Stimulated activated CD4-positive, alpha-beta T cell treated with anti-CD3 and anti-CD28 coated beads, TNF-alpha, amount 100 ng/mL, for 4 hours (primary cell): ENCODE measurements at places on chromosomes 16 and 17.

- no peak for DNase-seq
These were observed 392.1 kb upstream of the SALL1 start for GRCh38 chr16:51542981-51543815.

GRCh38 chr17:6244796-6245195 is 174.6 kb downstream of the WSCD1 start:
- DNase-seq: no peak

DNA sequence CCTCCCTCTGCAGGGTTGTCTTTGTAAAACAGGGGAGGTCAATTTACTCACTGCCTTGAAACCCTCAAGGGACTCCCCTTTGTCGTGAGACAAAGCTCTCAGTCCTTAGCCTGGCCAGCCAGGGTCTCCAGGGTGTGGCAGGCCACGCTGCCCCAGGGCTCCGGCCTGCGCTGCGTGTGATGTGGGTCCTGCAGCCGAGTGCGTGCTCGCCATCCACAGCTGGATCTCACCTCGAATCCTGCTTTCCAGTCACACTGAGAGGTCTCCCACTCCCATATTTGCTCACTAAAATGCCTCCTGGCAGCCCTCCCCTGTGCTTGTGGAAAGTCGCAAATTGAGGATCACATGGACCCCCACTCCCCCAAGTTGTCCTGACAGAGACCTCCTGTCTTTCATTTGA is 10.0 kb upstream of the CLEC18C start:
- DNase-seq: no peak

DNA sequence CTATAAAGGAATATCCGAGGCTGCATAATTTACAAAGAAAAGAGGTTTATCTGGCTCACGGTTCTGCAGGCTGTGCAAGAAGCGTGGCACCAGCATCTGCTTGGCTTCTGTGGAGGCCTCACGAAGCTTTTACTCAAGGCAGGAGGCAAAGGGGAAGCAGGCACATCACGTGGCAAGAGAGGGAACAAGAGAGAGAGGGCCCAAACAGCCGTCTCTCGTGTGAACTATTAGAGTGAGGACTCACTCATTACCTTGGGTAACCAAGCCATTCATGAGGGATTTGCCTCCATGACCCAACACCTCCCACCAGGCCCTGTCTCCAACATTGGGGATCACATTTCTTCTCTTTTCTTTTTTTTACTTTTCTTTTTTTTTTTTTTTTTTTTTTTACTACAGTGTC is 7.5 kb upstream of the ALKBH5 start:
- DNase-seq: no peak

DNA sequence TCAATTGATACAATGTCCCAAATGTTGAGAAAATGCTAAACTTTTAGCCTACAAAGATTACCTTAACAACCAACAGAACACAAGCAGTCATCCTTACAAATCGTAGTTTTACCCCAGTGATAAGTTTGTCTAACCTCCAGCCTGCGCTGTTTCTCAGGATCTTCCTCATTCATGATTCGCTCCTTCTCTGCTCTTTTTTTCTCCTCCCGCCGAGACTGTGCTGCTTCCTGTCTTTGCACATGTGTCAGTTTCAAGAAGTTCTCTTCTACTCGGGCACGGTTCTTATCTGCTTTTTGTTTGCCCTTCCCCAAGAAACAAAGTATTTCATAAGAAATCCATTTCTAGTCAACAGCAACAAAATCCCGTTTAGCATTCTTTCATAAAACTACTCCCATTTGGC is 10.2 kb upstream of the STRADA start:
- no peak for DNase-seq

DNA sequence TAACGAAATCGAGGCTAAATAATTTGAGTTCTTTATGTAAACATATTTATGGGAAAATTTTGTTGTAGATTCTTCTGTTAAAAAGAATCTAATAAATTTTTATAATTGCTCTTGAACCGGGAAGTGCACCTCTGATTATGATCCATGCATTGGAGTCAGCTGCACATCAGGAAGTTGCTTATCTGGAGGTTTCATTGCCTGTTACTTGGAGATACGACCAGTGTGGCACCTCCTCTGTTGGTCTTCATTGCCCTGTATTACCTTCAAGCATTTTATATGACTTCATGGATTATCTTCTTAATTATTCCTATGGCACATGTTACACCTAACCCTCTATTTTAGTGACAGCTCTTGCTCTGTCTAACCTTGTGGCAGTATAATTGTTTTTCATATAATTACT is 312.6 kb upstream of the TBX2 start:
- DNase-seq: no peak

DNA sequence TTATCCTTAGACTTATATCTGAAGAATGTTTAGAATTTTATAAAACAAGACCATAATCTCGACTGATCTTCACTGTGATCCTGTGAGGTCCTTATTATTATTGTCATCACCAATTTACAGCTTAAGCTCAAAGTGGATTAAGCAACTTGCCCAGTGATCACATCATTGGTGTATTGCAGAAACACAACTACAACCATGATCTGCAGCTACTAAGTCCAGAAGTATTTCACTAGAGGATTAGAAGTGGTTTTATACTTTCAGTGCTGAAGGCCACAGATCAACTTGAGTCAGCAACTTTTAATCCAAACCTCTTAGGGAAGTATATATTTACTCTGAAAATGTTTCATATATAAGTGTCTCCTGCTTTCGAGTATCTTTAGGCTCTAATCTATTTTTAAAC is 624.3 kb upstream of the SOX9 start:
- DNase-seq: no peak

DNA sequence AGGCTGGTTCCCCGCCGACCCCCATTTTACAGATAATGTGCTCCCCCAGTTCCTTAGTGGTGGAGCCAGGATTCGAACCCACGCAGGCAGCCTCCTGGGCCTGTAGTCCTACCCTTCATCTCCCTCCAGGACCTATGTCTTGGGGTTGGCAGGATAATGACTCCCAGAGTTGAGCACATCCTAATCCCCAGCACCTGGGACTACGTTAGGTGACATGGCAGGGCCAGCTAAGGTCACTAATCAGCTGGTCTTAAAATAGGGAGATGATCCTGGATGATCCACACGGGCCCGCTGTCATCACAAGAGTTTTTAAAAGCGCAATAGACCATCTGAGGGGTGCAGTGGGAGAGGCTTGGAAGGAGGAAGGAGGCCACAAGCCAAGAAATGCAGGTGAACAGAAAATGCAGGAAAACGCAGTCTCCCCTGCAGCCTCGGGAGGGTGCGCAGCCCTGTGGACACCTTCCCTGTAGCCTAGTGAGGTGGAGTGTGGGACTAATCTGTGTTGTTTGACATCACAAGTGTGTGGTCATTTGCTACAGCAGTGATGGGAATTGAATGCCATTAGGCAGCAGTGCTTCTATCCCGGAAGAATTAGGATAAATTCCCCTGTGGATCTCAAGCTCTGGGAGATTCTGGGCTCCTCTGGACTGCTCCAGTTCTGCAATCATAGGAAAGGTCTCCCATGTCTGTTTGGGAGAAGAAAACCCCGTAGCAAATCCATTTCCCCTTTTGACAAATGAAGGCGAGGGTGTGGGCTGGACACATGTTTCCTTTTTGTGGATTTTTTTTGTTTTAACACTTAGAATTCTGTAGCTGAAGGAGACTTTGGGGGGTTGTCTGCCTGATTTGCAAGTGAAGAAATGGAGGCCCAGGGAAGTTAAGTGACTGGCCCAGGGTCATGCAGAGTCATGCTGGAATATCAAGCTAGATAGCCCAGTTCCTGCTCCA is 297.7 kb downstream of the SEC14L1 start:
- no peak for DNase-seq

- DNase-seq: no peak
These were observed 39.7 kb downstream of the CUEDC1 start for GRCh38 chr17:57915544-57915943.

DNA sequence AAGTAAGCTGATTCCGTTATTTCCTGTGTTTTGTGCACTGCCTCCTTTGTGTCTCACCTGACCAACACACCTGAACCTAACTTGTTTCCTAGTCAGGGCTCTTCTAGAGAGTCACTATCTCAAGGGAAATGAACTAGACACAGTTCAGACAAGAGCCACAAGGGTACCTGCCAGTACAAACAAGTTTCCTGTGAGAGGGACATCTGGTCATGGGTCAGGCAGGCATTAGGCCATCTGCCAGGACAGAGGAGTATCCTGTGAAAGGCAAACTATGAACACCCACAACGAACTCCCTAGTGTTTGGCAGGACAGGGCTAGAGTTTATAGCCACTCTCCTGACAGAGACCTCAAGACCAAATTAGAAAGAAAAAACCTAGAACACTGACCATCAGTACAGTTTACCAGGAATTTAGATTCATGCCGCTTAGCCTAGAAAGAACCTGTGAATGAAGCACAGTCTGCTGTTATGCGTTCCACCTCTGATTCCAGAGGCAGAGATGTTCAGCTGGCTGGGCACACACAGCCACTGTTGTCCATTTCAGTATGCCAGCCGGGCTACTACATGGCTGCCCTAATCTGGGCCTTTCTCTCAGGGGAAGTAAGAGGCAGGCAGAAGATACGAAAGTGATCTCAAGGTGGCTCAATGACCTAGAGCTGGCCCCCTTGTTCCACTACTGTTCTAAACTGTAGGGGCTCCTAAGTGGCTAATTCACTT is 20.7 kb upstream of the GLG1 start:
- DNase-seq: no peak

DNA sequence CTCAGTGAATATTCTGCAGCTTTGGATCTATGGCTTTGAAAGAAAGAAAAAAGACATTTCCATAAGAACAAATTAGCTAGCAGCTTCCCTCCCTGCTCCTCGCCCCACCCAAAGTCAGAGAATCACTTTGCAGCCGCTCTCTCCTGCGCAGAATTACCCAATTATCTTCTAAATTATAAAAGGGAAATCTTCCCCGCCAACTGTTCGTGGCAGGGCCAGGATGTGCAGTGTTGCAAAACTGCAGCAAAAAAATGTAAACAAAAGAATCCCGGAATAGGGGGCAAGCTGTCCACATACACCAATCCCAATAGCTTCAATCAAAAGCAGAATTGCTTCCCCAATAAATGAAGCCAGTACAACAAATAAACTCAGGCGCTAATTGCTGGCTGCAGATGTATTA is 510.6 kb downstream of the RBFOX1 start:
- no peak for DNase-seq

GRCh38 chr16:49407873-49408550 is 34.4 kb downstream of the C16orf78 start:
- peak; percentile 37 for DNase-seq

GRCh38 chr17:28874750-28875149 is 19.9 kb downstream of the ERAL1 start:
- DNase-seq: no peak

DNA sequence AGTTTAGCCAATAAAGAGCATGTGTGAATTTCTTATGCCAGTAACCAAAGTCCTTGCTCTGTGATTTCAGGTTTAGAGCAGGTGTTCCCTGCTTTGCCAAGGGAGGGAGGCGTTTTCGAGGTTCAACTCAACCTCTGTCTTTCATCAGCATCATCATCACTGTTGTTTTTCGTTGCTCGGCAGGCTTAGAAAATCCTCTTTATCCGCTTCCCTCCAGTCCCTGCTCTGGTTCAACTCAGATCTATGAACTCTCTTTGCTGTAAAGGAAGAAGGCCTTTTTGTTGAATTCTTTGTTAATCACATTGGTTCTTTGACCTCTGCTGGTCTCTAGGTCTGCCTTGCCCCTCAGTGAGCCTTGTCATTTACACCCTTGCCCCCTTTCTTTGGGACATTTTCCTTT is 243.9 kb upstream of the RBFOX1 start:
- DNase-seq: no peak

DNA sequence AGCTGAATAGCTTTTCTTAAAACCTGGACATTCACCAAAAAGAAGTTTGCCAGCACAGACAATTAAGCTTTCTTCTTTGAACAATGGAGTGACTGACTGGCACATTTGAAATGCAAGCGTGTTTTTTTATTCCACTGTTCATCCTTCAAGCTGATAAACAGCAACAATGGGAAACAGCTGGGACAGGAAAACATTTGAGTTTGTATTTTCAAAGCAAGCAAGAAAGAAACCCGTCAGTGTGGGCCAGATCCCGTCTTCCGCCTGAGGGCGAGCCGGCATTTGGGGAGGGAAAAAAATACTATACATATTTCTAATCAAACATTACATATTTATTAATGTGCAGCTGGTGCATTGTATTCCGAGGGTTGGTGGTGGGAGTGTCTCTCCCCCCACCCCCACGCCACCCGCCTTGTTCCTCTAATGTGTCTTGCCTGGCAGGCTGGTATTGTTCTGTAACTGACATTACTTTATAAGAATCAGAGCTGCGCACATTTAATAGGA is 94.3 kb downstream of the CYLD start:
- no peak for DNase-seq

- DNase-seq: peak; percentile 22
These were observed 11.5 kb upstream of the PITPNA start for GRCh38 chr17:1573932-1574696.

DNA sequence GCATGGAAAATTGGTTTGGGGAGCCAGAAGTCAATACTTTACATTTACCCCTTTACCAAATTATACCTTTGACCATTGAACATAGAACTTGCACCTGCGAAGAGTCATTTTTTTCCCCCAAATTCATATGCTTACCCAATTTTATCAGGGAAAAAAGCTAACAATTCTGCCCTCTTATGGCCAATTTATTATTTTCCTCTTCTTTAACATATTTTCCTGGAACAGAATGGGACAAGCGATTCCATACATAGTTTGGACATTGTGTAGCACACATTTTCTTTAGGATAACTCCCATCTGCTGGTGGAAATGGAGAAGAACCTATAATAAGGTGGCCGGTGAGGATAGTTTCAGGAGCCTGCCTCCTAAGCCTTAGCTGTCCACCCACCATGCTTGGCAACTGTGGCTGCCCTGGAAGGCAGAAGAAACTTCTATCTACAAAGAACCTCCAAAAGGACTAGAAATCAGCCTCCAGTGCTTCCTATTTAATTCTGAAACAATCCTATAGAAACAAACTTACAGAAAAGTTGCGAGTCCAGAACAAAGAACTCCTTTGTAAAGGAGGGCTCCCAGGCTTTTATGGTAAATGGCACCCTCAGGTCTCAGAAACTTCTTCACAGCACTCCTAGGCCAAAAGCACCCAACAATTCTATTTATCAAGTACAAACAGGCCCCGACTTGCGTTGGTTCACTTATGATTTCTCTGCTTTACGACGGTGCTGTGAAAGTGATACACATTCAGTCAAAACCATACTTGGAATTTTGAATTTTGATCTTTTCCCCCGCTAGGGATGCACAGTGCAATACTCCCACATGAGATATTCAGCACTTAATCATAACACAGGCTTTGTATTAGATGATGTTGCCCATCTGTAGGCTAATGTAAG is 64.1 kb upstream of the CACNG4 start:
- DNase-seq: no peak

DNA sequence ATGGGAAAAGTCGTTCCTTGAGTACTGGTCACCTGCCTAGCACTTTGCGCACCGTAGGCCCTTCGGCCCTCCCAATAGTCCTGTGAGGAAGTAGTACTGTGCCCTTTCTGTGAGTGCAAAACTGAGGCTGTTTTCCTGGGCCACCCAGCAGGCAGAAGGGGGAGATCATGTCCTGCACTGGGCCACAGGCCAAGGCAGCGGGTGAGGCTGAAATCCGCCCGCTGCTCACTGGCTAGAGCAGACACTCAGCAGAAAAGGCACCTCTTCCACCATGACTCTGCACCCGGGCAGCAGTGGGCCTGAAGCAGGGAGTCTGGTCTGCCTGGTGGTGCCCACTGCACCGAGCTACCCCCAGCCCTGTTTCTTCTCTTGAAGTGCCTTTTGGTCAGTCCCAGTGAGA is 20.2 kb downstream of the METTL22 start:
- DNase-seq: no peak

GRCh38 chr16:84156342-84156784 is 11.3 kb downstream of the DNAAF1 start:
- DNase-seq: no peak

GRCh38 chr17:43530288-43531081 is 15.7 kb downstream of the ETV4 start:
- DNase-seq: no peak

- no peak for DNase-seq
These were observed 40.1 kb upstream of the RBBP6 start for GRCh38 chr16:24499193-24499814.
